ENCODE measurements at places on chromosomes 2 and 18. TPM values are rescaled to one million over a fixed set of nuclear protein-coding genes. Genes with fewer than 3 reads are reported as not detected.

Gene SIX2
- not detected for total RNA-seq

Gene SPHKAP
- total RNA-seq = not detected

Gene CXCR4
- total RNA-seq = 848 TPM

Gene VWC2L
- not detected for total RNA-seq

Gene PELI1
- total RNA-seq = 65.0 TPM

Gene MC2R
- not detected for total RNA-seq

Gene KIF5C
- 2.7 TPM for total RNA-seq

Gene CTLA4
- 2.3 TPM for total RNA-seq

Gene ANKRD29
- total RNA-seq = not detected

Gene ABCG8
- not detected for total RNA-seq

- no peak for DNase-seq
Observed at GRCh38 chr2:10305715-10306114, 3.0 kb downstream of the HPCAL1 start.

DNA sequence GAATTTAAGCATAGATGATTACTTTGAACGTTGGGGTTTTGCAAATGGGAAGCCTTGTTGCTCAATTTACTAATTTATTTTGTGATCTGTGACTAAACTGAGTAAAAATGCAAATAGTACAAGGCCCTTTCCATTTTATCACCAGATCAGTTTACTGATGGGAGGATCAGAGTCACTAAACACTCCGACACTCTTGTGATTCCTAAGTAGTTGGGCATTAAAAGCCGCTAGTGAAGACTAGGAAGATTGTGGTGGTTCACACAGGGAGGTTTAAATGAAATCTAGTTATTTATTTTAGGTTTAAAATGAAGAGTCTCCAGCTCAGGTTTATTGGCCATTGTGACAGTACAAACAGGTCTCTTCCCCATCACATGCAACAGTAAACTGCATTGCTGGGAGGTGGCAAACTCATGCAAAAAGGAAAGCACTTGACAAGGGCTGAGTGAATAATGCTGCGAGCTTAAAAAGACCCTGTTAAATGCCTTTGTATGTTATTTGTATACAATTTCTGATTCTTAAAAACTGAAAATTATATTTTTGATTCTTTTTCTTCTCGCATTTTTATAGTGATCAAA, 394.8 kb upstream of the FANCL start:
- no peak for DNase-seq

DNA sequence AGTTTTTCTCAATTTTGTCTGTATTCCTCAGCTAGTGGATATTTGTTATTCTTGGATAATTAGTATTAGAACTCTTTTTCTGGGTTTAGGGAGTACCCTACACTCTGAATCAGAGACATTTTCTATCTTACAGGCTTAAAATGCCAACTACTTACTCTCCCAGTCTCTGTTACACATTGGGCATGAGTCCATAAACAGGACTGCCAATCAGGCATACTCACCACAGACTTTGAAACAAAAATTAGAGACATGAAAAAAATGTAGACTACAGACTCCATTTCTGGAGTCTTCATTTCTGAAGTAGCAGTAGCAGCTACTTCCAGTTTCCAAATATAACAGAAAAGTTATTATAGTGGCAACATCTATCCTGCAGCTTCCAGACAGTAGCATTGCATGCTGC, 279.7 kb downstream of the MBD5 start:
- no peak for DNase-seq

GRCh38 chr2:135494917-135495316, 36.1 kb downstream of the ZRANB3 start:
- no peak for DNase-seq

GRCh38 chr2:179240481-179241451, 23.9 kb downstream of the SESTD1 start:
- DNase-seq = no peak

GRCh38 chr2:206328974-206329373, 54.5 kb downstream of the ZDBF2 start:
- no peak for DNase-seq

GRCh38 chr2:43276266-43276941, 50.0 kb upstream of the ZFP36L2 start:
- no peak for DNase-seq

- no peak for DNase-seq
Observed at GRCh38 chr2:133817680-133818566, 249.7 kb upstream of the NCKAP5 start.

DNA sequence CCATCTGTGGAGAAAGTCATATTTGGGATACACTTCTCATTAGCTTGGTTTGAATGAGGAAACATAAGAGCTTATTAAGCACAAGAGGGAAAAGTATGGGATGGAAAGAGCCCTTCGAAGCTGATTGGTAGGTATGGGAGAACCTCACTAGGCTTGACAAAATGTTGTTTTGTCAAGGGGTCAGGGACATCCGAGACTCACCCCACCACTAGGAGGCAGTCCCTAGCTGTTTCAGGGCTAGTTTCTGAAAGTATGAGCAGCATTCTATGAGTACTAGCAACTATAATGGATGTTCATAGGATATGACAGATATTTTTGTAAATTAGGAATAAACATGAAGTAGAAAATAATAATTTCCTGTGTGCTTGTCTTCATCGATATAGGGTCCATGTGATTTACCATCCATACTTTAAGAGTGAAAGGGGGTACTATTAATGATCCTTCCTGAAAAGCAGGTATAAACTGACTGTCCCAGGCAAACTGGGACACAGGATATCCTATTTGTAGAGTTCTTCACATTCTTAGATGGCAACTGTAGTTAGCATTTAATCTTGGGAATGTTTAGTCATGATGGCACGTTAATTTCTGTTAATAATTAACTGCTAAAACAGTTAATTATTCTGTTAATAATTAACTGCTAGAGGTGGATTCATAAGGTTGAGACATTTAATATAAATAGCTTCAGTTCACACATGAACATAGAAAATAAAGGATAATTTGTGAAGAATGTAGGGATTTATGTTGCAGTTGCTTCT, 28.4 kb downstream of the OTX1 start:
- DNase-seq = no peak
